Substantia nigra (tissue), 51 donors: ENCODE measurements at places on chromosomes 16 and 17.

GRCh38 chr17:35931794-35932425 is 1.3 kb upstream of the RDM1 start:
- no peak for DNase-seq

DNA sequence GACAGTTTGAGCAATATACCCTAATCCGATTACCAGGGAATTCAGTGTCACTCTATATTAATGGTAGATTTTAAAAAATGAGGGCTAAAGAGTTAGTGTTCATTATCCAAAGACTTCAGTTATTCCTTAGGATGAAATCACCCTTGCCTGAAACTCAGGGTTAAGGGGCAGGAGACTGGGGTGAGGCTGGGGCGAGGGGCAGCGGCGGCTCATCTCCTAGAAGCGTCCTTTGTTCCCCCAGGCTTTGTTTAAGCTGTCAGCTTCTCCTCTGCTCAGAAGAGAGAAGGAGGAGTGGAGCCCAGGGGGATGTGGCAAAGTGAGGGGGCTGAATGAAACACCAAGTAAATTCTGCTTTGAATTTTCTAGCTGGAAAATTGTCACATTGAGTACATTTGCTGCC is 117.7 kb upstream of the ELAC2 start:
- DNase-seq = no peak

- DNase-seq = peak; percentile 42
Observed at GRCh38 chr16:10923650-10924214, 18.5 kb downstream of the DEXI start.

DNA sequence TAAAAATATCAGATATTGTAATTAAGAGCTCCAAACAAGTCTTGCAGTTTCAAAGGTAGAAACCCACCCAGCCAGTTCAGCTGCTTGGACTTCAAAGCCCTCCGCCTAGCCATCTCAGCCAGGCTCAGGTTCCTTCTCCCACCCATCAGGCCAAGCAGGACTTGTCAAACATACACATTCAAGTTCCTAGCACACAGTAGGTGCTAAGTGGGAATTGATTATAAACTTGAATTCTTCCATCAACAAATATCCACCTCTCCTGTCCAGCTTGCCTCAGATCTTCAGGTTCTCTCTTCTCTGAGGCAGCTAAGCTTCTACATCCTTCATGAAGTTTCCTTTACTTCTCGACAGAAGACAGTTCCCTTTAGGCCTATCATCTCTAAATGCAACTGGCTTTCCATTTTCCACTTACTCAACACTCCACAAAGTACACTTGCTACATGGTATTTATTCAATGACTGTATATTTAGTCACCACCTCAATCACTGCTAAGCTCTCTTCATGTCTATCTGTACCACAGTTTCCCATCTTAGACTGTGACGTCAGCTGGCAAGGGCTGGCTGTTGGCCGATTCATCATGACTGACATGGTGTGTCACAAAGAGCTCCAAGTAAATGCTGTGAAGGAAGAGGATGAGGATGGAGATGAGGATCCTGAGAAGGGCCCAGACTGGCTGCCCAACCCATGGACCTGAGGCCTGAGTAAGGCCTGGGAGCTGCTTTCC is 13.3 kb upstream of the COG7 start:
- DNase-seq = no peak

GRCh38 chr17:81254955-81255717 is 16.0 kb downstream of the NDUFAF8 start:
- peak; percentile 67 for DNase-seq

DNA sequence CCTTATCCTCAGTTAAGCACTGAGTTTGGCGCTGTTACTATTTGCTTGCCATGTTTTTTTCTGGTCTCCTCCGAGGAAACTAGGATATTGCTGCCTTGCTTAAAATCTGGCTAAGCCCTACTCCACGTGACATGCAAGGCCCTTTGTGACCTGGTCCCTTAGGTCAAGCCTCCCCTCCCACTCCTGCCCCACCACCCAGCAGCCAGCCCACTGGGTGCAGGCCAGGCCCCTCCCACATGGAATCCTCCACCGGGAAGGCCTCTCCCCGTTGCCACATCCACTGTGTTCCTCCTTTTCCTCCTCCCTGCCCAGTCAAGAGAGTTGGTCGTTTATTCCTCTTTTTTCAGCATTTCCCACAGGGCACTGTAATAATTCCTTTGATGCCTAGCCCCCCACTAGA is 16.2 kb downstream of the PSMD3 start:
- no peak for DNase-seq

DNA sequence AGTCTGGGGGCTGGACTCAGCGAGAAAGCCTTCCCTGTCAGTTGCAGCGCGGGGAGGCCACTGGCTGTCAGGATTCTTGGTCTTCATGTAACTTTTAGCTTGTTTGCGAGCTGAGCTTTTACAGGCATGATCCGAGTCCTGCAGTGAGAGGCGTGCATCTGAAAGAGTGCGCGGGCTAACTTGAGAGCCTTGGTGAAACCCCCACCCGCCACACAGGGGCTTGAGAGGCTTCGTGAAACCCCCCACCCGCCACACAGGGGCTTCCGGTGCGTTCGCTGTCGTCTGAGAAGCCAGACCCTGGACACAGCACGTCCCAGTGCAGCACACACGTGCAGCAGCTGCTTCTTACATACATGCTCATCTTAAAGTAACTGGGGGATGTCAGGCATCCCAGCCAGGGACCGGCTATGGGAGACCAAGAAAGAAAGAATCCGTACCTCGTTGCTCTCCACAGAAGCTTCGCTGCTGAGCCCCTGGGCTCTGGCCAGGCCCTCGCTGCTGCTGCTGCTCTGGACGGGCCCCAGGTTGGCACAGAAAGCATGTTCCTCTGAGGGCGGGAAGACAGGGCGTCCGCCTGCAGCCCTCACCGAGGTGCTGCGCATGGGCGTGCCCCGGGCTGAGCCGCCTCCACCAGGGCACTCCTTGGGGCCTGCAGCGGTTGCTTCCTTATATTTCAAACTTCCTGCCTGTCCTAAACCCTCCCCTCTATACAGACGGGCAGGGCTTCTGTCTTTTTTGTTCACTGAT is 7.8 kb downstream of the NUDT16L1 start:
- DNase-seq = no peak

DNA sequence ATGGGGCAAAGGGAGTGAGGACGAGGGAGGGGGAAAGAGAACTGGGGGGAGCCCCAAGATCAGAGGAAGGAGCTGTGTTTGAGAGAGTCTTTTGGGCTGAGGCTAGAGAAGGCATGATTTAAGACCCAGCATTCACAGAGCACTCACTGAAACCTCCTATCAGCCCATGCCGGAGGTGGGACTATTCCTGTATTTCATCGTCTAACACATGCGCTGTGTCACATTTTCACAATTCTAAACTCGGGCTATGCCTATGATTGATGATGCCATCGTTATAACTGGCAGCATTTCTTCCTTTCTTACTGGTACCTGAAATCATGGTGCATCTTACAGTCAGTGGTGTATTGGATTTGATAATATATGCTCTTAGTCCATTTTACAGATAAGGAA is 3.5 kb downstream of the FAM171A2 start:
- DNase-seq = no peak

- DNase-seq = no peak
Observed at GRCh38 chr17:55580596-55581133, 69.4 kb upstream of the SMIM36 start.

DNA sequence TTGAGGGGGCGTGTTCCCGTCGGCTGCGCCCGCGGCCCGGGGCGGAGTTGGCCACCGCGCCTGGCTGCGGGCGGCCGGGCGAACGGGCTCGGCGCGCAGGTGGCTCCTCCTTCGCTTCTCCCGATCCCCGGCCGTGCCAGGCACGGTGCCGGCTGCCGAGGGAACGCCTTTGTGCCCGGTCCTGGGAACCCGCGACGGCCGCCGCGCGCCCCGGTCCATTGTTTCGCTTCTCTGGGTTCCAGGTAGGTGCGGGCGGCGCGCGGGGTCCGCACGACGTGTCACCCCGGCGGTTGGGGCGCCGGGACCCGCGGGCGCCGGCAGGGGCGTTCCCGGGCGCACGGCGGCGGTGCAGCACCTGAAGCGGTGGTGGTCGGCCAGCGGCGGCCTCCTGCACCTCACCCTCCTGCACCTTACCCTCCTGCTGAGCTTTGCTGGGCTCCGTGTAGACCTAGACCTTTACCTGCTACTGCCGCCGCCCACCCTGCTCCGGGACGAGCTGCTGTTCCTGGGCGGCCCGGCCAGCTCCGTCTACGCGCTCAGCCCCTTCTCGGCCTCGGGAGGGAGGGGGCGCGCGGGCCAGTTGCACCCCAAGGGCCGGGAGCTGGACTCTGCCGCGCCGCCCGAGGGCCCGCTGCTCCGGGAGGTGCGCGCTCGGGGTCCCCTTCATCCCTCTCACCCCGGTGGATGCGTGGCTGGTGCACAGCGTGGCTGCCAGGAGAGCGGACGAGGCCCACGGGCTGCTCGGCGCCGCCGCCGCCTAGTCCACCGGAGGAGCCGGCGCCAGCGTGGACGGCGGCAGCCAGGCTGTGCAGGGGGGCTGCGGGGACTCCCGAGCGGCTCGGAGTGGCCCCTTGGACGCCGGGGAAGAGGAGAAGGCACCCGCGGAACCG is 99.9 kb downstream of the EFCAB13 start:
- DNase-seq = no peak

DNA sequence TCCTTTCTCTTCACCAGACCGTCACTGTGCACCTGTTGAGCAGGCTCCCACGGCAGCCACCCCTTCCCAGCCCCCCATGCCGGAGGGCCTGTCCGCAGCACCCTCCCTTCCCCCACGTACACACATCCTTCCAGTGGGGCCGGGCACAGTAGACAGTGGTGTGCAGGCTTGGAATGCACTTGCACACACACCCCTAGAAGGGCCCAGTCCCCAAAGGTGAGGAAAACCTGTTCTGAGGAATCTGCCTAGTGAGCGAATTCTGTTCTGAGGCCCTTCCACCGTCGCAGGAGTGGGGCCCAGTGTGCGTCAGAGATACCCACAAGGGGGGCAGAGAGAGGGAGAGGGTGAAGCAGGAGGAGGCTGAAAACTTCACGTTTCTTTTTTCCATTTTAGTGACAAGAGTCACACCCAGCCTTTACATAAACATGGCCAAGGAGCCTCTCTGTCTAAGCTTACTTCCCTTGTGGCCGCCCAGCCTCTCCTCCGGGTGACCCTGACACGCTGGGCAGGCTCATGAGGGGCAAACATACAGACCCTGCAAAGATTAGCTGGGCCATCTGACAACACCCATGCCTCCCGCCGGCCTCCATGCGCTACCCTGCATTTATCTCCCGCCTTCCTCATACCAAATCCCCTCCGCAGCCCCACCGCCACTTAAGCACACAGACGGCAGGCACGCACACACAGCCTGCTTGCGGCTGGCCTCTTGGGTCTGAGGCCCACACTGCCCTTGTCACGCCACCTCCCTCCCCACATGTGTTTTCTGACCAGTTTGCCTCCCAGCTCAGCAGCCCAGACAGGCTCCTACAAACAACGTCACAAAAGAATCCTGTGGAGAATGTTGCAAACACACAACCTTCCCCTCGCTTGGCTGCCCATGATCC is 1.8 kb downstream of the ZBTB4 start:
- peak; percentile 57 for DNase-seq

- peak; percentile 18 for DNase-seq
Observed at GRCh38 chr17:74923538-74924249, 379 bp upstream of the OTOP2 start.

DNA sequence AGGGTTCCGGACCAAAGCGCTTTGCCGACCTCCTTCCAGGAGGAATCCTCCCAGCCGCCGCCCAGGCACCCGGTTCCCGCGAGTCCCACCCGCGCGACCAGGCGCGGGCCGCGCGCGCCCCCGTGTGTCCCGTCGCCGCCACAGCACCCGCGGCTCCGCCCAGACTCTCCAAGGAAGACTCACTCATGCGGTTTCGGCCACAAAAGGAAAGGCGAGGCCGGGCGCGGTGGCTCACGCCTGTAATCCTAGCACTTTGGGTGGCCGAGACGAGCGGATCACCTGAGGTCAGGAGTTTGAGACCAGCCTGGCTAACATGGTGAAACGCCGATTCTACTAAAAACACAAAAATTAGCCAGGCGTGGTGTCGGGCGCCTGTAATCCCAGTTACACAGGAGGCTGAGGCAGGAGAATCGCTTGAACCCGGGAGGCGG is 3.5 kb upstream of the PKMYT1 start:
- DNase-seq = no peak

DNA sequence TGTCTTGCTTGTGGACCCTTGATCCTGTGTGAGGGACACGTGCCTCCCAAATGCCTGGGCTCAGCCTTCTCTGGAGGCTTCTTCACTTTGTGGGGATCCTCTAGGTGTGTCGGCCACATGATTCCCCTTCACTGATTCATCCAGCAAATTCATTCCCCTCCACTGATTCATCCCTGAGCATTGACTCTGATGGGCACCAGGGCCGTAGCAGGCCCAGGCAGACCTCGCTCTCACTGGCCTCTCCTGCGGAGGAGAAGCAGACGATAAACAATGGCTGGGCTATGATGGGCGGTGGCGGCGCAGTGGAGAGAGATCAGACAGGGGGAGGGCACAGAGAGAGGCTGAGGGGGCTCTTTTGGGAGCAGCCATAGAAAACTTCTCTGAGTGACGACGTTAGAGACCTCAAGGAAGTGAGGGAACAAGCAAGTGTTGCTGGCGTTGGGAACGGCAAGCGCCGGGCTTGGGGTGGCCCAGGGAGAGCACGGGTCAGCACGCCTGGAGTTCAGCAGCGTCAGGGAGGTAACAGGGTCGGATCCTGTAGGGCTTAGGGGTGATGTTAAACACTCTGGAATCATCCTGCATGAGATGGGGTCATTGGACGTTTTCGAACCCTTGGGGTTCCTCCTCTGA is 17.5 kb upstream of the RPTOR start:
- DNase-seq = no peak

GRCh38 chr16:31704138-31704537 is 169.5 kb upstream of the ZNF267 start:
- no peak for DNase-seq

- DNase-seq = no peak
Observed at GRCh38 chr16:50593410-50594150, 45.4 kb downstream of the NKD1 start.

DNA sequence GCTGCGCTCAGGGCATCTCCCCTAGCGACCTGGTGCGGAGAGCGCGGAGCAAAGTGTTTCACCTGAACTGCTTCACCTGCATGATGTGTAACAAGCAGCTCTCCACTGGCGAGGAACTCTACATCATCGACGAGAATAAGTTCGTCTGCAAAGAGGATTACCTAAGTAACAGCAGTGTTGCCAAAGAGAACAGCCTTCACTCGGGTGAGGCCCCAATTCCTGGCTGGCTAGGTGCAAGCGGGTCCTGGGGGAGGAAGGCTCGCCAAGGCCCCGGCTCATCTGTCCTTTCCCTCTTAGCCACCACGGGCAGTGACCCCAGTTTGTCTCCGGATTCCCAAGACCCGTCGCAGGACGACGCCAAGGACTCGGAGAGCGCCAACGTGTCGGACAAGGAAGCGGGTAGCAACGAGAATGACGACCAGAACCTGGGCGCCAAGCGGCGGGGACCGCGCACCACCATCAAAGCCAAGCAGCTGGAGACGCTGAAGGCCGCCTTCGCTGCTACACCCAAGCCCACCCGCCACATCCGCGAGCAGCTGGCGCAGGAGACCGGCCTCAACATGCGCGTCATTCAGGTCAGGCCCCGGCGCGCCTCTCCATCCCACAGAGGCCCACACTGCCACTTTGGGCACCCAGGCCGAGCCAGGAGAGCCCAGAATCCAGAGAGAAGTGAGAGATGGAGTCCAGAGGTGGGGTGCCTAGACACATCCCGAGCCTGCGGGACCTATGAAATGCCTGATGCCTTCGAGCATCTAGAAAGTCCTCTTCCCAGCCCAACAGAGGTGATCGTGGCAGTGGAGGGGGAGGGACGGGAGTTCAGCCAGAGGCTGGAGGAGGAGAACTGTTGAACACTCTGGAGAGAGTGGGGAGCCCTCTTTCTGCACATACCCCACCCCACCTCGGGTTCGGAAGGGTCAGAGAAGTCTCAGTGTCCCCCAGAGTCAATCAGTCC is 3.3 kb downstream of the LHX1 start:
- no peak for DNase-seq

GRCh38 chr17:72430611-72431432 is 310.0 kb downstream of the SOX9 start:
- DNase-seq = no peak

GRCh38 chr17:67221062-67221998 is 23.7 kb downstream of the HELZ start:
- no peak for DNase-seq
